ENCODE measurements at places on chromosomes 5 and 9.

DNA sequence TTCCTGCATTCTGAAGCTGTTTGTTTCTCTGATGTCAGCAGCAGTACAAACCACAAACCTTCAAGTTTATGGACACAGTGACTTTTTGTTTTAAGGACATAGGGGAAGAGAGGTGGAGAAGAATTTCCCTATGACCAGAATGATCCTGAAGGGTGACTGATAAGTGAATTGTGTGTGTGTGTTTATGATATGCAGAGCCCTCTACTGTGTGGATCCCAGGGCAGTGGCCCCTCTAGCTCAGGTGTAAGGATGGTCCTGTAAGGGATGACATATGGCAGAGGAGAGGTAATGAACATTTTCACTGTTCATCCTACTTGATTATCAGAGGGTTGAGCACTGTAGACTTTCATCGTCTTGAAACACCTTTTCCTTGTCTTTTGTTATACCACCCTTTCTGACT lies 30.6 kb upstream of the TMED7 start:
- no peak for DNase-seq

DNA sequence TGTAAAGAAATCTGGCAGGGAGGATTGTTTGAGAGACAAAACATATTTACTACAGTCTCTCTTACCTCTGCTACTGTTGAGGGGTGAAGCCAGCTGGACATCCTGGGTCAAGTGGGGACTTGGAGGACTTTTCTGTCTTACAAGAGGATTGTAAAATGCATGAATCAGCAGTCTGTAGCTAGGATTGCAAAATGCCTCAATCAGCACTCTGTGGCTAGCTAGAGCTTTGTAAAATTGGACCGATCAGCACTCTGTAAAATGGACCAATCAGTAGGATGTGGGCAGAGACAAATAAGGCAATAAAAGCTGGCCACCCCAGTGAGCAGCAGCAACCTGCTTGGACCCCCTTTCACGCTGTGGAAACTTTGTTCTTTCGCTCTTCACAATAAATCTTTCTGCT lies 995.8 kb upstream of the CDH6 start:
- no peak for DNase-seq

DNA sequence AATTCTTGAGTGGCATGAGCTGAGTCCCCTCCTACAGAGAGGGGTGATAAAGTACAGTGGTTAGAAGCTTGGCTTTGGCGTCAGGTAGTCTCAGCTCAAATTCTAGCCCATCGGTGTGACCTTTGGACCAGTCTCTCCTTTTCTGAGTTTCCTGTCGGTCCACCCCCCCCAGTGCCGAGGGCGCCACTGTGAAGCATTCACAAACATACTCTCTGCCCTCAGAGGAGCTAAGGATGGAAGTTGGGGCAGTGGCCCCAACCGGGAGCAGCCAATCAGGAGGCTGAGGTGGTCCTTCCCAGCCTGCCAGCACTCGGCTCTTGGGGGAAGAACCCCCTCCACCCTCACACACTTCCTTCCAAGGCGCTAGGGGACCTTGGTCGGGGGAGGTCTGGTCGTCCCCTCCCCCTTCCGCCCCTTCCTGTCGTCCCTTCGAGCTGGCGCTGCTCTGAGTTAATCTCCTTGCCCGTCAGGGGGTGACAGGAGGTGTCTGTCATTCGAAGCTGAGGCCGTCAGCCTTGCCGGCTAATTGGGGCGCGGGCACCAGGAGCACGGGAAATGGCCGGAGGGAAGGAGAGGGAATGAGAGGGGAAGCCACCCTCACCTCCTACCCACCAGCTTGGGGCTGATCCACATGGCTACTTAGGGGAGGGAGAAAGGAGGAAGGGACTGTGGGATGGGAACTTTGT lies 53.0 kb downstream of the CXXC5 start:
- no peak for DNase-seq

GRCh38 chr9:111870774-111871498 lies 25.7 kb upstream of the UGCG start:
- no peak for DNase-seq

GRCh38 chr5:147949711-147950573 lies 43.6 kb upstream of the C5orf46 start:
- DNase-seq: peak; percentile 36

GRCh38 chr5:2744485-2744884 lies 7.0 kb downstream of the IRX2 start:
- DNase-seq: no peak

DNA sequence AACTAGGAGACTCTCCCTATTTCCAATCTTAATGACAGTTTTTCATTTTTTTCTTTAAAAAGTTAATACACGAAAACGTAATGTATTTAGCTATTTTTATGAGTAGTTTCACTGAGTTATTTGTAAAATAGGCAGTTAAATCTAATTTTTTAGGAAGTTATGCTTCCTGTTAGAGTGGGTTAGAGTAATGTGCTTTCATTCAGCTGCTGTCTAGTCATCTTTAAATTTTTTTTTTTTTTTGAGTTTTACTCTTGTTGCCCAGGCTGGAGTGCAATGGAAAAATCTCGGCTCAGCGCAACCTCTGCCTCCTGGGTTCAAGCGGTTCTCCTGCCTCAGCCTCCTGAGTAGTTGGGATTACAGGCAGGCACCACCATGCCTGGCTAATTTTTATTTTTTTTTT lies 34.0 kb downstream of the CDC42SE2 start:
- DNase-seq: no peak

DNA sequence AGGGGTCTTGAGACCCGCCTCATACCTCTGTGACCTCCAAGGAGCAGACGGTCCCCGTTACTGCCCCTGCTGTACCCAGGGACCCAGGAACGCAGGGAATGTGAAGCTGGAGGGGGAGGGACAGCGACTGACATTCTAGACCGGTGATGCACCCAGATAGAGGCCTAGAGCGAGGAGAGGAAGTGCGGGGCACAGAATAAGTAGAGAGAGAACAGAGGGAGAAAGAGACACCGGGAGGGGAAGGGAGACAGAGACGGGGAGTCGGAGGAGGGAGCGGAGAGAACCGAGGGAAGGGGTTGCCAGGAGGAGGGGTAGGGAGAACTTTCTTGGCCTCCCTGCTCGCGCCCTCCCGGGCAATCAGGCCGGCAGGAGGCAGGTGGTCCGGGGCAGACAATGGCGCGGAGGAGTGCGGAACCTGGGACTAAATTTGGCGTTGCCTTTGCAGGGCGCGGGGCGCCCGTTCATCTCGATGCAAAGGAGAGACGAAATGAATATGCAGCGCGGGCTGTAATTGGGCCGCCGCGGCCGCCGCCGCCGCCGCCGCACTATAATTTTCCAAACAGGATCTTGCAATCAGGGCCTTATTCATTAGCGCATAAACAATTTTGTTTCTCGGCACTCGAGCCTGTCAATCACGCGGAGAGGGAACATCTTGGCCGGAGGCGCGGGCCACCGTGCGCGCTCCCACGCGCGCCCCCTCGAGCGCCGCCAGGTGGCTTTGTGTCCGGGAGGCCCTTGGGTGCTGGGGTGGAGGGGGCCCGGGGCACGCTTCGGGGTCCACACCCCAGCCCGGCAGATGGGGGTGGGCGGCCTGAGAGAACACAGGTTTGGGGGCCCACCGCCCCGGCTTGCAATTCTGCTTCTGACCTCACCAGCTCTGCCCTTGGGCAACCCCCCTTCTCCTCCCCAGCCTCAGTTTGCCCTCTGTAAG lies 33.0 kb downstream of the NDUFA8 start:
- DNase-seq: peak; percentile 22

DNA sequence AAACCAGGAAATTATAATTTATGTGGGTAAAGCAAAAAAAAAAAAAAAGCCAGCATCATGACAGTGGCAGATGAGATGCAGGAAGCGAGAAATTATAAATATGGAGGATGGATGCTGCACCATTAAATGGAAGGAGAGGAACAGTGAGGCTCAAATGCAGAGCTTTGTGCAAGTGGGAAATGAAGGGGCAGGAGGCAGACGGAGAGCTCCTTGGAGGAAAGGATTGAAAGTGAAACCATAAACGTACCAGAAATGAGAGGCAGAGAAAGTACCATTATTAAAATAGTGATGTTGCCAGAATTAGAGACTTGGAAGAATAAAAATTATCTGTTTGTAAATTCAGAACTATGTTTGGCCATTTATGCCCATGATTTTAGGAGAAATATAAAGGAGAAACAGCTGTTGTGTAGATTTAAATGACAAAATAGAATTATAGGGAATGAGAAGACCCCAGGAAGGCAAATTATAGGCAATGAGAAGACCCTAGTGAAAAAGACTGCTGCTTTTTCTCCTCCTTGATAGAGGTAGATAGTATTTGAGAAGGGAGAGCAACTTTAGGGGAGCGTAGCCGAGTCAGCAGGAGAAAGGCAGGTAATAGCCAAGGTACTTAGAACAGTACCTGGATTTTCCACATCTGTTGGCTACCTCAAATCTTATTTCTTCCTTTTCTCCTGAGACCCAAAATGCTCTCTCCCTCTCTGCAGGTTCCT lies 341.0 kb upstream of the CD180 start:
- DNase-seq: no peak

- DNase-seq: no peak
Observed at GRCh38 chr9:125826850-125827249, 79.7 kb downstream of the PBX3 start.
